ENCODE measurements at places on chromosomes 11 and 22.

DNA sequence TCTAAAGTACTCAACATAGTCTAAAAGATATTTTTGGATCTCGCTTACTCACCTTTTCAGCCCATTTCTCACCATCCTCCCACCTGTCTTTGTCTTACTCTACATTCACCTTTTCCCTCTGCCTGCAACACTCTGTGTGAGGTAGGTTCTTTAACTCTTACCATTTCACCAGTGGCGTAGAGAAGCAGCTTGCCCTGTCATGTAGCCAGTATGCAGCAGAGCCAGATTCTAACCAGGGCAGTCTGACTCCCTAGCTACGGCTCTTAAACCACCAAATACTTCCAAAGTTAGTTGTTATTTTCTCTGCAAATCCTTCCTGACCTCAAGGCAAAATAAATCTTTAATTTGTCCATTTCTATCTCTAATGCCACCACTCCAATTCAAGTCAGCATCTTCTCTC is 7.5 kb downstream of the ALG8 start:
- no peak for DNase-seq

GRCh38 chr11:117187799-117188481 is 9.4 kb downstream of the SIDT2 start:
- DNase-seq, result no peak

DNA sequence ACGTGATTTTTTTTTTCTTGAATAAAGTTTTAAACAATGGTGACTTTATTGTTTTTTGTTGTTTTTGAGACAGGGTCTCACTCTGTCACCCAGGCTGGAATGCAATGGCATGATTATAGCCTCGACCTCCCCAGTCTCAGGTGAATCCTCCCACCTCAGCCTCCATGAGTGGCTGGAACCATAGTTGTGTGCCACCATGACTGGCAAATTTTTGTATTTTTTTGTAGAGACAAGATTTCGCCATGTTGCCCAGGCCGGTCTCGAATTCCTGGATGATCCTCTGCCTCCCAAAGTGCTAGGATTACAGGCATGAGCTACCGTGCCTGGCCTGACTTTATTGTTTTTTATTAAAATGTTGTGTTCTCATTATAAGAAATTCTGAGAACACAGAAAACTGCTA is 12.2 kb upstream of the CRYBB3 start:
- no peak for DNase-seq

DNA sequence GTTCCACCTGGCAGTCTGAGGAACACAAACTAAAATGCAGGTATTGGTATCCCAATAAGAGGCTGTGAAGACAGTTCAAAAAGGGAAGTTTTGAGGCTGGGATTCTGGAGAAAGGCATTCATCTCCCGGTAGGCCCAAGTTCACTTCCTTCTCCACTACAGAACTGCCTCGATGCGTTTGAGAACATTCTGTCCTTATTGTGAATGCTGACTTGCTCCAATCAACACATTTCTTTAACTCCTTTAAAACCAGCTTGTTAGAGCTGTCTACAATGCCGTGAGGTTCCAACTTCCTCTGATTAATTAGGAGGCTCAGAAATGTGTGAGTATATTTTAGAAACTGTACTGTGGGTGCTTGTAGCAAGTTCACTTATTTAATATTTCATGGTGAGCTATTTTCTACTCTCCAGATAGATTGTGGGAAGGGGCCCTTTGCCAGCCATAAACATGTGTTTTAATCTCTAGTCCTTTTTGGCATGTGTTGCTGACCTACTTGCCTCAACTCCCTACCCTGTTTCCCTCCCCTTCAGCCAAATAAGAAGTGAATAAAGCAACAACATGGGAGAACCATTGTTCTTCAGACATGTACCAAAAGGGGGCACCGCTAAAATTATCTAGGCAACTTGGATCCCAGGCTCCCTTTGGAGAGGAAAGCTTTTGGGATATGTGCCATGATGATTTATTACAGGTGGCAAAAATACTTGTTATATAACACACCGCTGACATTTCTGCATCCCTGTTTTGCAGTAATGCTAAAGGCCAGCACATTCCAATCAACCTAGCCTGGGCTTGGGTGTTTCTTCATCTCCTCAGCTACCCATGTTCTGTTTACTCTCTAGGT is 245.6 kb downstream of the BLID start:
- DNase-seq, result no peak

- no peak for DNase-seq
Measured at GRCh38 chr22:19687561-19688300, 26.6 kb upstream of the SEPTIN5 start.

GRCh38 chr11:116403794-116404461 is 368.9 kb downstream of the BUD13 start:
- DNase-seq, result no peak

All from CD8-positive, alpha-beta memory T cell (primary cell).